CD4-positive, alpha-beta T cell treated with Interleukin-15 for 1 hour (primary cell): ENCODE measurements at places on chromosomes 16 and 17.

DNA sequence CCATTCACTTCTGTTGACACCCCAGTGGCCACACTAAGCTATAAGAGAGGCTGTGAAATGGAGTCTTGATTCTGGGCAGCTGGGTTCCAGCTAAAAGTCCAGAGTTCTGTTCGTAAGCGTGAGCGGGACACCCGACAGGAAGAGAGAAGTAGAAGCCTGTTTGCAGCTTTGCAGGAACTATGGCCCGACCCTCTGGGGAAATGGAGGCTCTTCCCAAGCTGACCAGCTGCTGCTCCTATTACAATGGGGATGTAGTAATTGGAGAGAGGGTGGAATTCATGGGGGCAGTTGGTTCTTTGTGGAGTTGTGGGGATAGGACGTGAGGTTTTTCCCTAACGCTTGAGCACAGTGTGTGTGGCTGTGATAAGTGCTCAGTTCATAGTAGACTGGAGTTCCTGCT, 28.4 kb downstream of the UBALD1 start:
- DNase-seq, result no peak

DNA sequence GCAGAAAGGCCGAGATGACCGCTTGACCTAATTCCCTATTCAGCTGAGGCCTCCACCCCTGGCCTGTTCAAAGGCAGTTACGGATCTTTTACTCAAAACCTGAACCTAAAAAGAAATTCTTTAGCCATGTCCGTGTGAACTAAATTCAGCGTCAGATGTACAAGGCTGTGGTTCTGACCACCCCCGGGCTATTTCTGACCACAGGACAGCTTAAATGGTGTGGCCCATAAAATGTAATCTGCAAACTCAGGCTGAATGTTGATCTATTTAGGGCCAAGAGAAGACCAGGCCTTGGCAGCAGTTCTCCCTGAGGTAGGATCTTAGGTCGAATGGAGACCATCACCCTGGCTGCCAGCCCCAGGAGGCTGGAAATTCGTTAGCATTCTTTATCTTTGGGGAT, 485.5 kb downstream of the WWOX start:
- no peak for DNase-seq

- peak; percentile 69 for DNase-seq
These were observed 4.3 kb downstream of the MYO1C start for GRCh38 chr17:1487939-1488825.

- DNase-seq, result peak; percentile 64
These were observed 21.4 kb downstream of the ALOX15B start for GRCh38 chr17:8060274-8060673.

DNA sequence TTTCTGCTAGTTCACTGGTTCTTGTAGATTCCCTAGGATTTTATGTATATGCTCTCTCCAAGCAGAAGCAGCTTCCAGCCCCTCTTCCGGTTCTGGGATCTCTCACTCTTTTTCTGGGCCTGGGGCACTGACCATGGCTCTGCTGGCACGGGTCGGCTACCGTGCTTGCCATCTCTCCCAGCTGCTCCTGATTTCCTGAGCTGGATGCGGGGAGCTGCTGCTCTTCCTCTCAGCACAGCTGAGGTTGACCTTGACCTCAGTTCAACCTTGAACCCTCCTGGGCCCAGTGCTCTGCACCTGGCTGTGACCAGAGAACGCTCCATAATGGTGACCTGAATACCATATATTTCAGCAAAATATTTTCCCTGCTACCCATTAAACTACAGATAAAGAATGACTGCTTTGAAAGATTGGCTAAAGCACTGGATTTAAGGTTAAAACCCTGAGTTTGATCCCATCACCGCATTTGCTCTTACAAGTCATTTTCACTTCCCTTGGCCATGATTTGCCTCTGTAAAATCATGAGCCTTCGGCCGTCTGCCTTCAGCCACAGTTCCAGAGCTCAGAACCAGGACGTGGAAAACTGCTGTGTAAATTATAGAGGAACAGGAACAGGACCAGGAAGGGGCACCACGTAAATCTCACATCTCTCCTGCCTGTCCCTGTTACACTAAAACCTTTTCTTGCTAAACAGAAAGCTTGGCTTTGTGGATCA, 130.8 kb upstream of the CHMP6 start:
- no peak for DNase-seq

DNA sequence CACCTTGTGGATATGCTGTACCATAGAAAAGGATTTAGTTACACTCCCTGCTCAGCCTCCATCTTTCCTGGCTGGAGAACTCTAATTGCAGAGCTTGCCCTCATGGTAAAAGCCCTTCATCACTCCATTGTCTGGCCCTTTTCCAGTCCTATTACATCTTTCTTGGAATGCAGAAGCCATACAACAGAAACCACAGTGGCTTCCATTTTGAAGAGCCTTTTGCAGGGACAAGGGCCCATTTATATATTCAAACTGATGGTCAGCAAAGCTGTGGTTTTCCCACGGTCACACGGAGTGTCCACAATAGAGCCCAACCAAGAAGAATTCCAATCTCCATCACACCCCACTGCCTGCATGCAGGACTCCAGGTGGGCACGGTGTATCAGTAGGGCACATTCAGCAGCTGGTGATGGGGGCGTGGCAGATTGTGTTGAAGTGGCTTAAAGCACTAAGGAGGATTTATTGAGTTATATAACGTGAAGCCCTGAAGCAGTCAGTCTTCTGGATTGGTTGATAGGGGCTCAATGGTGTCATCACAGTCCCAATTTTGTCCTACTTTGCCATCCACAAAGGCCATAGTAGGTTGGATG, 20.3 kb downstream of the COPRS start:
- no peak for DNase-seq

DNA sequence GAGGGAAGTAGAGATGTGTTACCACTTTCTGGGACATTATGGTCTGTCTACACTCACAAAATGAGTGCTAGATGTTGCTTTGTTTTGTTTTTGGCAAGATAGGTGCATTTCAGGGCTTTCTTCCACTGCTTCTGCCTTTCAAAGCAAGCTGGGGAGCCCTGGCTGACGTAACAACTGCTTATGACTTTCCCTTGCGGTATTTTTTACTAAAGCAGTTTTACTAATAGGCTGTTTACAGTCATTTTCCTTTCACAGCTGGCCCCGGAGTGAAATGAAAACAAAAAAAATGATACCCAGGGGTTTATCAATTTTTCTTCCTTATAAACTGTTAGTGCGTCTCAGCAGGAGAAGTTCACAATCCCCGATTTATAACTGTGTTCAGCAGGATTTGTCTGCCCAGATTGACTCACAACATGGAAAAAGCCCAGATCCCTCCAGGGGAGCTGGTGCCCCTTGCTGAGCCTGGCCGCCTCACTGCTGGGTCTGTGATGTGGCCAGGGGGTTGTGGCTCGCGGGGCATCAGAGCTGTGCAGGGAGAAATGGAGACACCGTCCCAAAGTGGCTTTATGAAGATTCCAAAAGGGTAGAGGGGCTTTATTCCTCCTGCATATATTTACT, 184.4 kb upstream of the HS3ST3A1 start:
- DNase-seq, result no peak

DNA sequence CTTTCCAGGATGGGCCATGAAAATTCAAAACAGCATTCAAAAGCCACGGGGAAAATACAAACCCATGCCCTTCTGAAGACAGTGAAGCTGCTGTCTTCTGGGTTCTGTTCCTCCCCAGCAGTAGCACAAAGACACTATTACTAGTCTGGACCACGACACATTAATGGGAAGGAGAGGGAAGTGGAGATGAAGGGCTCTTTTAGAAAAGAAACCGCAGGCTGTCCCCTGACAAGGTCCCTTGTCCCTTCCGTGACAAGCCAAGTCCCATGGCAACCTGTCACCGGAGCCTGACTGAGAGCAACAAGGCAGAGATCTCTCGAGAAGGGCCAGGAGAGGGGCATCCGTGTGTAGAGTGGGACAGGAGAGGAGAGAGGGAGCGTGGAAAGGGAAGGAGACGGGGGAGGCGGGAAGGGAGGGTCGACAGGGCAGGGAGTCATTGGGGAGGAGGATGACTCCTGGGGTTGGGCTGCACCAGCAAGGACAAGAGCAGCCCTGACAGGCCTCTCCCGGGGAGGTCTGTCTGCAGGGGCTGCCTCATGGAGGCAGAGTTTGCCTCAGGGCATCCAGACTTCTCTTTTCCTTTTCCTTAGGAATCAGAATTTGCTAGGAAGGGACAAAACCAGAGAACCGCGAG, 436.2 kb downstream of the SLC39A11 start:
- DNase-seq, result no peak

GRCh38 chr16:88473666-88474534, 20.8 kb downstream of the ZFPM1 start:
- no peak for DNase-seq
